ENCODE measurements at places on chromosomes 6 and 20.

DNA sequence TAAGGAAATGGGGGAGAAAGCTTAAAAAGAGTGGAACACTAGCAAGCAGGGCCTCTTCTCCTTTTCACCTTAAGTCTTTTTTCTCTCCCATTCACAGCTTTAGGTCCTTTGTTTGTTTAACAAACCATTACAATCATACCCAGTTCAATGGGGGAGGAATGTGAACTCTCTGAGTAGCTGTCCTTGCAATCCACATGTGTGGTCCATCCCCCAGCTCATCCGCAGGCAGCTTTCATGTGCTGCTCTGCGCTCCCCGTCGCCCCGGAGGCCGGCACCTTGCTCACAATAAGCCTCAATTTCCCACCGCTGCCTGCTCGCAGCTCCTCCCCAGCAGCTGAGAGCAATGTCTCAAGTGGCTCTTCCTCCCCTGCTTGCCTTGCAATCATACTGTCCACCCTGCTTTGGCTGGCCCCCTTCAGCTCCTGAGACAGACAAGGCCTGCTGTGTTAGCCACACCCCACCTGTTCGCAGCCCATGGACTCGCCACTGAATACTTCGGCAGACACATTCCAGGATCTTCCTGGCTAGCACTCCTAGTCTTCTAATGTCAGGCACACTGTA lies 49.1 kb downstream of the PLAGL1 start:
- no peak for DNase-seq

- no peak for DNase-seq
These were observed 549 bp upstream of the CSE1L start for GRCh38 chr20:49045440-49046086.

DNA sequence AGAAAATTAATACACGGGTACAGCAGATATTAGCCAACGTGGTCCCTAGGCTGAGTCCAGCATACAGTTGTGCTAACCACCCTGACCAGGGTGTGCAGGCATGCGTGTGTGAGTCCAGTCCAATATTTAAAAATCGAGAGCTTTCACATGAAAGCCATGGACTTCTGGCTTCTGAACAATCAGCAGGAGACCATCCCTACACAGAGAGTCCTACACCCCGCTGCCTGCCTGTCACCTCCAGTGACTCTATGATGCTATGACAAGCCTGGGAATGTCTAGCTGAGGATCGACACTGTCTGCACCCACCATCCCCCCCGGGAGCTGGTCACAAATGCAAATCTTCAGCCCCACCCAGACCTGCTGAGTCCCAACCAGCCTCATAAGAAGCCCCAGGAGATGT lies 7.9 kb downstream of the ACSS1 start:
- DNase-seq, result no peak

DNA sequence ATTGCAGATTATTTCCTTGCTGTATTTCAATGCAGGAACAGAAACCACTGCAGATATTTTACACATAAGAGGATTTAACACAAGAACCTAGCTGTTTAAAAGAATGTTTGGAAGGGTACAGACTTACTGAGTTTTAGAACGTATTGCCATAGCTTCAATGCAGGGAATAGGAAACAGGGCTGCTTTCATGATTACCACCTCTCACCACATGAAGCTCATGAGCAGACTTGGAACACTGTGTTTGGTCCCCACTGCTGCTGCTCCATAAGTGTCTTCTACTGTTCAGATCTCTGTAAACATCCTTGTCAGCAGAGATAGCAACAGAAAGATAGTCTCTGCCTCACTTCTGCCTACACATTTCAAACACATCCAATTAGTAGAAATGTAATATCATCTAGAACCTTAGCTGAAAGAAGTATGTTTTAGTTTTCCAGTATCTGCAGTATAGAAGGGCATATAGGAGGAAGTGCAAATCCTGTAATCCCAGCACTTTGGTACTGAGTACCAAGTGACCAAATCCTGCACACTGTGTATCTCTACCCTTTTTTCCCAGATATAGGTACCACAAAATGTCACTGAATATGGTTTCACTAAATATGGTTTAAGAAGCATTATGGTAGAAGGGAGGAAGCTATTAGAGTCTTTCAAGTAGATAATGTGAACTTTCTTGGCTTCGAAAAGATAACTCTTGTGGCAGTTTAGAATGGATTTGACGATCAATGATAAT lies 51.9 kb downstream of the STXBP5 start:
- no peak for DNase-seq

GRCh38 chr20:40986774-40987173 lies 41.8 kb upstream of the TOP1 start:
- DNase-seq, result no peak

- no peak for DNase-seq
These were observed 4.9 kb downstream of the RRP36 start for GRCh38 chr6:43026365-43026764.

- no peak for DNase-seq
These were observed 56.2 kb downstream of the BMP7 start for GRCh38 chr20:57210054-57210910.

GRCh38 chr6:140542863-140543262 lies 1168.4 kb upstream of the CITED2 start:
- no peak for DNase-seq

DNA sequence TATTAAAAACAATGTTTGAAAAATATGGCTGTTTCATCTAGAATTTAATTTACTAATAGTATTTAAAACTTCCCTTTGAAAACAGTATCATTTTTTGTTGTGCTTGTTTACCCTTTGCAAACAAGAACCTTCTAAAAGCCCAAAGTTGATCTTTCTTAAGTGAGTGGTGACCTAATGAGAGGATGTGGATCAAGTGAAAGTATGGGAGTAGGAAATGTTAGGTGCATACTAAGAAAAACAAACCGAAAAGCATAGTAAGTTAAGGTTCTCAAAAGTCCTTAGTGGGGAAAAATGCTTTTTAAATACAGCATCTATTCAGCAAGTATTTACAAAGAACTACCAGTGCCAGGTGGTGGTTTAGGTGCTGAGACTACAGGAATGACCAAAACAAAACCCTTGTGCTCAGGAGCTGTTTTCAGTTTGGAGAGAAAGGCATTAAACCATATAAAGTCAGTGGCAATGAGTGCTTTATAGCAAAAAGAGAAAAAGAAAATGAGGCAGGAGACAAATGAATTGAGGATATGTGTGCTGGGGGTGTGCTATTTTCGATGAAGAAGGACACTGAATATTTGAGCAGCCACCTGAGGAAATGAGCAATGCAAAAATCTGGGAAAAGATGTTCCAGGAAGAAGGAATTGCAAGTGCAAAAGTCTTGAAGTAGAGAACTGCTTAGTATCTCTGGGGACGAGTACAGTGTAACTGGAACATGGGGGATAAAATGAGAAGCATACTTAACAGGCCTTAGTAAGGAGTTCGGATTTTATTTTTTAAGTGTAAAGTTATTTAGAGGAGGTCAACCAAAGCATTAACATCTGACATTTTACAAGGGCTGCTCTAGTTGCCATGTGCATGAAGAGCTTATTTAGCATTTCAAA lies 24.0 kb downstream of the RNF146 start:
- DNase-seq, result no peak

DNA sequence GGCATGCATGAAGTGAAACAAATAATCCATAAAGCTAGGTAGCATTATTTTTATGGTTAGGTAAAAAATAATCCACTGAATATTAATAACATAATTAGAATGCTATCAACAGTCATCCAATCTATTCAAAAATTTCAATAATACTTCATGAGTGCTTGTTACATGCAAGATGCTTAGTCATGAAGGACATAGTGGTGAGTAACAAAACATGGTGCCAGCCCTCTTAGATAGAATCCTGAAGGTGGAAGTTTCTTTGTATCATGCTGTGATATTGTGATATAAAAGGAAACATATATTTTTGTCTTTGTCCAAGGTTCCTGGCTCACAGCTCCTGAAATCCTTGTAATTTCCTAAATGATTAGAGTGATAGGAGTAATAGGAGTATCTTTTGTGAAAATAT lies 14.9 kb downstream of the RCAN2 start:
- DNase-seq, result no peak

- no peak for DNase-seq
These were observed 56.8 kb upstream of the MPC1 start for GRCh38 chr6:166439366-166440091.

DNA sequence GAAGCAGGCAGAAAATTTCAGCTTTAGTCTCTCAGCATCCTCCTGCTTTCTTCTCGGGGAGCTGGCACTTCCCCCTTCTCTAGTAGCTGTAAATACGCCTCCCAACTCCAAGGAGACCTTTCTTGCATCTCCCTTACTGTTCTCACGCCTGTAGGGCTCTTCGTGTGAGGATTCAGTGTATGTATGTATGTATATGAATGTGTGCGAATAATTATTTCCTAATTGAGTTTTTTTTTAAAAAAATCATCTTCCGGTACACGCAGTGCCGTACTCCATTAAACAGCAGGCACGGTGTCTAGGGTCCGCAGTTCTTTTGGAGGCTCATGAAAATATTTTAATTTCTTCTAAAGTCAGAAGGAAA lies 85.4 kb downstream of the HFE start:
- peak; percentile 19 for DNase-seq

- DNase-seq, result no peak
These were observed 77.9 kb upstream of the B3GAT2 start for GRCh38 chr6:71034563-71035345.

GRCh38 chr20:3687655-3688054 lies 5.8 kb upstream of the ADAM33 start:
- DNase-seq, result no peak

DNA sequence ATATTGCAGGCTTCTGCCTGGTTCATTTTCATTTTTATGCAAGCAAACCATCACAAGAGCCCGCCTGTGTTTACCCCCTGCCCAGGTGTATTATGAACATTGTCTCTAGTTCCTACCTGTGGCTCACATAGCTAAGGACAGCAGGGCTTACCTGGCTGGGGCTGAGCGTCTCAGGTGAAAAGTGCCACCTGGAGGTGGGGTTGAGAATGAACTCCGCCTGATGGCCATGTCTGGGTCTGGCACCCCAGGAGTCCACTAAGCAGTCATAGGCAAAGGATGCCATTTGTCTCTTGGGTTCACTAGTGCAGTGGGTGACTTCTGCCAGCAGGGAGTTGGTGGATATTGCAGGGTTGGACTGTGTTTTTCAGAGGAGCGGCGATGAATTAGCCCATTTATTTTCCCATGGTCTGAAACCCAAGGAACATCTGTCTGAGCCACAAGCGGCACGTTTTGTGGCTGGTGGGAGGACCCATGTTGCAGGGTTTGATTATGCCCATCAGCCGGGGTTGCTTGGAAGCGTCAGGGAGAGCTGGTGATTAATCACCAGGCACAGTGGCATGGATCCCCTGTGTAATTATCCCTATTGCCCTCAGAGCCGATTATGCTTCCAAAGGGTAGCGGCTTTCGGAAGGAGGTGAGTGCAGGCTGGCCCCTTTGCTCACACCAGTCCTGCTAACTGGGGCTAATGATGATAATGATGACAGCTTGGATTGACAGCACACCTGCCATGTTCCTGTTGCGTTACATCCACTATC lies 92.1 kb downstream of the CDH26 start:
- DNase-seq, result no peak

DNA sequence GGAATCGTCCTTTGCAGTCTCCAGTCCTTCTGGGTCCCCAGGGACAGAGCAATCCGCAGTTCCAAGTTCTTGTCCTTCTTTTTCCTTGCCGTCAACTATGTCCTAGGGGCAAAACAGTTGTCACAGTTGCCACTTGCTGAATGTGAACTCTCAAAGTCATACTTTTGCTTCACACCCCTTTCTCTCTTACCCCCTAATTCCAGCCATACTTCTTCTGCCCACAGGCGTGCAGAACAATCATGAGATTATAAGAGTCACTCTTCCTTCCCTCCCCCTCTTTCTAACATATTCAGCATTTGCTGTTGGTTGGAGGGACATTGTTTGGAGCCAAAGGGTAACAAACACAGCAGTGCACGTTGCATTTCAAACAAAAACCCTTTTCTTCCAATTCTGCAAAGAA lies 74.4 kb downstream of the BCAS1 start:
- no peak for DNase-seq

DNA sequence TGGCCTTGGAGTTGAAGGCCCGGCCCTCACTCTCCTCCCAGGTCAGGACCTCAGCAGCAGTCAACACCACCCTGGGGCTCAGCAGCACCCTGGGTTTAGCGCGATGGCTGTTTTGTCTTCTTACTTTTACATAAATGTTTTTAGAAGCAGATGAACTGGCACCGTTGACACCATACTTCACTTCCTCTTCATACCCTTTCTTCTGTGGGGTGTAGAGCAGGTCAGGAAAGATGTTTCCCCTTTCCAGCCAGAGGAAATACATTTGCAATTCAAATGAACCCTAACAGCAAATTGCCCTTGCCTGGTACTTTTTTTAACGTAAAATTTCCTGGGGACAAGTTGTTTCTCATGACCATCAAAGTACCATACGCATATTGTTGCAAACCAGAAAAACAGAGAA lies 54.7 kb upstream of the SNX9 start:
- DNase-seq, result no peak

- no peak for DNase-seq
These were observed 88.9 kb upstream of the FOXQ1 start for GRCh38 chr6:1222728-1223595.

- DNase-seq, result no peak
These were observed 107.0 kb downstream of the JARID2 start for GRCh38 chr6:15352845-15353244.

- no peak for DNase-seq
These were observed 87.3 kb downstream of the PKHD1 start for GRCh38 chr6:52000064-52000463.

DNA sequence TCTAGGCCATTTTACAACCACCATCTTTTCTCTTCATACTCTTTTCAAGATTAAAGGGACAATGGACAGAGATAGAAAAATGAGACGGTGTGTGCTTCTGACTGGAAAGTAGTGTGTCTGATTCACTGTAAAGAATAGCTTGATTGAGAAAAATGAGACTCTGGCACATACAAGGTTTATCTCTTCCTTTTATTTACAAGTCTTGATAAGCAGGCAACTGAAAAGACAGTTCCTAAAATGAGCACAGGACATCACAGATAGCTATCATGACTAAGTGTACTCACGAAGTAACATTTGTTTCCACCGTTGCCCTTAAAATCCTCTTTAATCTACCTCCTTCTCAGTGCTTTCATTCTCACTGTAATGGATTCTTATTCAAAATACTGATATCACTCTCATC lies 383.0 kb downstream of the TBC1D32 start:
- DNase-seq, result no peak

- DNase-seq, result no peak
These were observed 116.5 kb downstream of the TCP11 start for GRCh38 chr6:35024551-35025054.

GRCh38 chr20:22312744-22313346 lies 271.5 kb downstream of the FOXA2 start:
- no peak for DNase-seq

DNA sequence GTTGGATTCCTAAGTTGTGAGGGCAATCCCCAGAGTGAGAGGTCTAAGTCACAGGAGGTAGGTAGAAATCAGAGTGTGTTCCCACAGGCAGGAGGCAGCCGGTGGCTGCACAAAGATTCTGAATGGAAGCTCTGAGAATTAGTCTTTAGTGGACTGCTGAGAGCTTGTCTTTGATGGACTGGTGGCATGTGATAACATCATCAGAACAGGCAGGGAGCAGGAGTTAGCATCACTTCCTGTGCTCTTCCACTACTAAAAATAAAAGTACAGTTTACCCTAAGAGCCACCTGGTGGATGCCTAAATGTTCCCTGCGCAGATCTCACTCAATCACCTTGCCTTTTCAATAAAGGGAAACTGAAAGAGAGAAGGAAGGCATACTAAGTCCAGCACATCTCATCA lies 294.6 kb upstream of the POU3F2 start:
- no peak for DNase-seq

- no peak for DNase-seq
These were observed 133.8 kb upstream of the CCN2 start for GRCh38 chr6:132084811-132085509.
